Activated CD4-positive, alpha-beta T cell treated with anti-CD3 and anti-CD28 coated beads for 36 hours (primary cell): ENCODE measurements at places on chromosomes 6 and 20. TPM values are rescaled to one million over a fixed set of nuclear protein-coding genes. Genes with fewer than 3 reads are reported as not detected.

Gene FAM184A
- 14.5 TPM for total RNA-seq

Gene RAET1G
- not detected for total RNA-seq

Gene CNR1
- not detected for total RNA-seq

Gene AKAP12
- total RNA-seq, result 4.1 TPM

Gene FOXF2
- total RNA-seq, result not detected

DNA sequence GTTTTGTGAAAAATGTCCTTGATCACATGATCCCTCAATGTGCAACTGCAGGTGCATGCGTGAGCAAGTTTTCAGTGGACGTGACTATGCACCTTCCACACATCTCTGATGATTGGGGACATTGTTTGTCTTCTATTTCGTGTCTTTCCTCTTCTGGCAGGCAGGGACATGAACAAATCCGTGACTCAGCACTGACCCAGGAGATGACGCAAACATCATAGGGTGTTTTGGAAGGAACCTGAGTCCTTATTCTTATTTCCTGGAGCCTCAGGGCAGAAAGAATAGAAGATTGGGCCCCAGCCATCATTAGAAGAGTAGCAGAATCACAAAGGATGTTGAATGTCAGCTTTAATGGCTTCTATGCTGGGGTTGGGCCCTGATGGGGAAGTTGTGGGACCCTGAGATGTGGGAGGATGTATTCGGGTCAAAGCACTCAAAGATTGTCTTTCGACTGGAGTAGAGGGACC lies 11.9 kb upstream of the SIRPD start:
- no peak for DNase-seq

GRCh38 chr6:33577106-33577535 lies 3.0 kb downstream of the BAK1 start:
- DNase-seq, result peak; percentile 59

DNA sequence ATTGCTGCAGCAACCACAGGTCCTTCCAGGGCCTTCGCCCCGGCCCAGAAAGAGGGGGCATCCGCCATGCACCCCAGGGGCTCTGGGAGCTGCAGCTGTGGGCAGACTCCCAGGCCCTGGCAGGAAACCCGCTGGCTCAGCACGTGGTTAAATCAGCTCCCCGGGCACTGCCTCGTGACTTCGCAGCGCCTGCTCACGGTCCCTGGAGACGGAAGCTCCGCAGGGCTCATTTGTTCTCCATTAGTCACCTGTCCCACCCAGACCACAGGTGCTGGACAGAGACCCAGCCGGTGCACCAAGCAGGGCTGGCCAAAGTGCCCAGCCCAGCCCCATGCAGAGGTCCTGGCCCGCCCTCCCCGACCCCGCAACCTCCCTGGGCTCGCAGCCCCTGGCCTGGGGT lies 14.7 kb downstream of the KCNQ2 start:
- no peak for DNase-seq

GRCh38 chr6:3746119-3746691 lies 5.3 kb downstream of the PXDC1 start:
- DNase-seq, result no peak

GRCh38 chr20:57603120-57603519 lies 17.1 kb downstream of the ZBP1 start:
- no peak for DNase-seq

DNA sequence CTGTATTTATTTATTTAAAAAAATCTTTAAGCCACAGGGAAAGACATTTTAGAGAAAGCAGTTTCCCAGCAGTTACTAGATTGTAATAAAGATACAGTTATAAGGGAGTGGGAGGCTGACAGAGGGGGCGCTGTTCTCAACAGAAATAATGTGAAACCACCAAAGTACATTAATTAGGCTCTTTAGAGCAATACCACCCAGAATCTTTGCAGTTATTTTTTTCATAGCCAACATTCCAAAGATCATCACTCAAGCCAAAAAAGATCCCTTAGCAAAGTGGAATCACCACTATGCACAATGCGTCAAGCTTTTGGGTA lies 331.3 kb upstream of the DEFB112 start:
- no peak for DNase-seq

DNA sequence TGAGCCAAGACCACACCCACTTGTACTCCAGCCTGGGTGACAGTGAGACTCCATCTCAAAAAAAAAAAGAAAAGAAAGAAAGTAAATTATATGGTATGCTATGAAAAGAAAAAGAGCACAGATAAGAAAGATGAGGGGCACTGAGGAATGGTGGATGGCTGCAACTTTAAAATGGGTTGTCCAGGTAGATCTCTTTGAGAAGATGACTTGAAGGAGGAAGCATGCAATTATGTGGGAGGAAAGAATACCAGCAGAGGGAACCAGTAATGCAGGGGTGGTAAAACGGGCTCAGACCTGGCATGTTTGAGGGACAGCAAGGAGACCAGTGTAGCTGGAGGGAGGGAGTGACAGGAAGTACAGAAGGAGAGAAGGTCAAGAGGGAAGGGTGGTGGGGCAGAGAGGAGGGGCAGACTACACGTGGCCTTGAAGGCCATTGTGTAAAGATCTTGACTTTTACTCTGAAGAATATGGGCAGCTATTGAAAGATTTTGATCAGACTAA lies 22.3 kb downstream of the LINC00237 start:
- no peak for DNase-seq

- peak; percentile 61 for DNase-seq
Measured at GRCh38 chr20:50467718-50468356, 42.3 kb upstream of the PTPN1 start.

DNA sequence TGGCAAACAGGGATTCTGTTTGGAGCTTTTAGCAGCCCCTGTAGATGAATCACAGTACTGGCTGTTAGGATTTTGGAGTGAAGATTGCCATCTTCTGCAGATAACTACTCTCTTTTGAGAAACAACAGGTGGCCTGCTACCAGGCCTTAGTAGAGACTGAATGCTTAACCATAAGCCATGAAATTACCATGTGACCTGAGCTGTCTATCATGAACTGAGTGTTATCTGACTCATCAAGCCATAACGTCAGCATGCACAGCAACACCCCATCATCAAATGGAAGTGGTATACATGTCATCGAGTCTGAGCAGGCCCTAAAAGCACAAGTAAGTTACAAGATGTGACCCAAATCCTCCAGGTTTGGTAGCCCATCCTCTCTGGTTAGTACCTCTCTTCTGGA lies 132.6 kb downstream of the GPR63 start:
- peak; percentile 16 for DNase-seq

DNA sequence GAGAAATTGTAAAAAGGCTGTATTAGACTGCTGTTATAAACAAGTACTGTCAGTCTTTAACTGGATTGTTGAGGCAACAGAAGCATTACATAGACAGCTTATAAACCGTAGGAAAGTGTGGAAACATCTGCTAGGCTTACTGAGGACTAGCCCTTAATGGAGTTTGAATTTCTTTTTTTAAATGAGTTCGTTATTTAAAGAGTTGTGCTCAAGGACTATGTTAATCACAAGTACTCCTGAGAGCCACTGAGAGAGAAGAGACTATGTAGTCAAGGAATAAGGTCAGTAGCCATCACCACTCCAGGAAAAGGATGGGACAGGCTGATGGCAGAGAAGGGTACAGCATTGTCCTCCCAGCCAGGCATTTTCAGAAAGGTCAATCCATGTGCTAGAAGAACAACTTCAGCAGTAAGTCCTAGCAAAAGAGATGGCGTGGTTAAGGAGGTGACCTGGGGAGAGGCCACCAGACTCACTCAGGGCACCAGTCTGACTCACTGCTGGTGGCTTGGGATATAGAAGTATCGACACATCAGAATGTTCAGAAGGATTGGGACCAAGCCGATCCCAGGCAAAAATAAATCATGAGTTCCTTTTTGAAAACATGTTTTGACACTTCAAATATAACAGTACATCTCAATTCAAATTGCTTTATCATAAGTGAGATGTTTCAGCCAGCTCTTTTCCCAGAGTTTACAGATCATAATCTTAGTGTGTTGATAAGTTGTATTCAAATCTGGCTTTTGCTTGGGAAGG lies 6.4 kb downstream of the RPS12 start:
- no peak for DNase-seq
